ENCODE measurements at places on chromosomes 12 and 14.

DNA sequence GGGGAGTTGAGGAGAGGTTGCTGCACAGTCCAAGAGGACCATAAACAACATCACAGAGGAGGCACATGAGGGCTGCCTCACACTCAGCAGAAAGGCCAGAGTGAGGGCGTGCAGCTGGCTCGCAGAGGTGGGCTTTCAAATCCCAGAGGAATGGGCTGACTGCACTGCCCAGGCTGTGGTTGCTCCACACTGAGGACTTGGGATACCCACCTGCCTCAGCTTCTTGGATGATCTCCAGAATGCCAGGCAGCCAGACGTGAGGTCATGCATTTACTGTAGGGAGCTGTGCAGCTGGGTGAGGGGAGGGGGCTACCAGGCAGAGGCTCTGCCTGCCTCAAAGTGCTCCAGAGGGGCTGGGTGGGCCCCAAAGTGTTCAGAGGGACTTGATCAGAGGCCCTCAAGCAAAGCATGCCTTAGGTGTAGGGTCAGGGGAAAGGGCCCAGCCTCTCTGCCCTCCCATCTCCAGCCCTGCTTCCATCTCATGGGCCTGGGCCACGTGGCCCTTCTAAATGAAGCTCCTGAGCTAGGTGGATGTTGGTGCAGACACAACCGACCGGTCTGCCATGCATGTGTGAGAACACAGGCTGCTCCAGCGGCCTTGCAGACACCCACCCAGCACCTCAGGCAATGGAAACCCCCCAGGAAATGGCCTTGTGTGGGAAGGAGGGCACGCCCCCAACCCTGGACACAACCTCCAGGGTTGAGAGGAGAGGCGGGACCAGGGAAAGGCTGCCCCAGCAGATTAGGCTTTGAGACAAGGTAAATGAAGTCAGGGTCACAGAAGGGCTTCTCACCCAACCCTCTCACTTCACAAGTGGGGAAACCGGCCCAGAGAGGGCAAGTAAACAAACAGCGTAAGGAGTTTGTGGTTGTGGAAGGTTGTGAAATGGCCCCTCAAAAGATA lies 90.8 kb downstream of the NTF3 start:
- DNase-seq, result no peak

GRCh38 chr14:73237219-73237785 lies at the start of gene PAPLN:
Gene PAPLN (plus strand): TSS chr14:73237506. CDS start chr14:73239779, 2,273 bp downstream.
- DNase-seq, result no peak

DNA sequence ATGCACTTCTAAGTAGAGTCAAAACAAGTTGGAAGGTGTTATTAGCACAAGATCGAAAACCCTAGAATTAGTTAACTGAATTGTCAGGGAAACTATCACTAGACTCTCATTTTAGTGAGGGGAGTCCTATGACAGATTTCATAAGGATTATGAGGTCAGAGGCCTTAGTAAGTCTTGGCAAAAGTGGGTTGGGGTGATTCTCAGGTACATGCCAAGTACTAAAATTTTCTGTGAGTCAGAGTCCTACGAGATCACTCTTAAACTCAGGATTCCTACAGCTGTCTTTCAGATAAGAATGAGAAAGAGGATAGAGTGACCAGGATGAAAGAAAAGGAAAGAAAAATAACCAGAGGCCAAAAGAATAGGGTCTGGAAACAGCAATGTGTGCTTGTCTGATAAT lies 50.8 kb upstream of the BBS10 start:
- DNase-seq, result no peak

DNA sequence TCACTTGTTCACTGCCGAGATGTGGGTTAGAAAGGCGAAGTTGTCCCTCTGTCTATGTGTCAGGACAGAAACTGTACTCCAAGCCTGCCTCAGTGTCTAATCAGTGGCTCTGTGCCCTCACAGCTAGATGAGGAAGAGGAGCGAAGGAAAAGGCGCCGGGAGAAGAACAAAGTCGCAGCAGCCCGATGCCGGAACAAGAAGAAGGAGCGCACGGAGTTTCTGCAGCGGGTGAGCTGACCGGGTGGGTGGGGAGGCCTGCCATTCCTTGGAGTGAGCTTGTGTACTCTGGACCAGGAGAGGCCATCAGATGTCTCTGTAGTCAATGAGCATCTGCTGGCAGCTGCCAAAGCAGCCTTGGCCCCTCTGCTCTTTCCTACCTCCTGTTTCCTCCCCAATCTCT lies 33.5 kb downstream of the JDP2 start:
- DNase-seq, result no peak

GRCh38 chr12:119786539-119786938 lies 90.6 kb downstream of the CIT start:
- DNase-seq, result no peak

- no peak for DNase-seq
These were observed 720 bp upstream of the SLC22A17 start for GRCh38 chr14:23353433-23353780.

DNA sequence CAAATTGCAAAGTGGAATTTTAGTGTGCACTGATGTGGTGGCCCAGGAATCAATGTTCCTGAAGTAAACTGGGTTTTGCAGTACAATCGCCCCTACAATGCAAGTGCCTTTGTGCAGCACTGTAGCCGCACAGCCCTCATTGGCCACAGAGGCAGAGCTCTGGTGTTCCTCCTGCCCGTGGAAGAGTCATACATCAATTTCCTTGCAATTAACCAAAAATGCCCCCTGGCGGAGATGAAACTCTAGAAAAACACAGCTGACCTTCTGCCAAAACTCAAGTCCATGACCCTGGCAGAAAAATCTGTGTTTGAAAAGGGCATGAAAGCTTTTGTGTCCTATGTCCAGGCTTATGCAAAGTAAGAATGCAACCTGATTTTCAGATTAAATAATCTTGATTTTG lies 117.9 kb upstream of the PRB2 start:
- DNase-seq, result peak; percentile 21

GRCh38 chr12:51196547-51196946 lies 21.3 kb downstream of the POU6F1 start:
- no peak for DNase-seq

DNA sequence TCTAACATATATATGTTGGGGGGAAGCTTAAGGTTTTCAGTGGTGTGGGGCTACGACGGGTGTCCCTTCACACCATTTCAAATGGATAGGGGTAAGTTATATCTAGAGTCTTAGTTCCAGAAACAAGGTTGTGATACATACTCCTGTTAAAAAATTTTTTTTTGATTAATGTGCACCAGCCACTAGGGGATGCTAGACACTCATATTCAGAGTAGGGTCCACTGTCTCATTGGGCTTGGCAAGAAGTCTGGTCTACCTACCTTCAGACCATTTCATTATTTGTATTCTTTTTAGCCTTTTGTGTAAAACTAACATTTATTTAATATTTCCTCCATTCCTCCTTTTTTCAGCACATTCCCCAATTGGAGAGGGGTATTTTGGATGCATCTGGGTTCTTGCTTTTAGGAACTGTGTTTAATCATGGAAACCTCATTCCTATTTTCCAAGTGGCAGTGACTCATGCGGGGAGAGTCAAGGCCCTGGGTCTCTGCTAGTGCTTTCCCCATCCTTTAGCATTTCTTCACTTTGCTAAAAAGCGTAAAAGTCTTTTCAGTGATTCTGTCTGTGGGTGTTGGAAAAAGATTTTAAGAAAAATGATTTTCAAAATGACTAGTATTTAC lies 33.4 kb downstream of the ANO4 start:
- peak; percentile 62 for DNase-seq

GRCh38 chr14:24280797-24281460 lies 9.5 kb upstream of the RABGGTA start:
- no peak for DNase-seq

DNA sequence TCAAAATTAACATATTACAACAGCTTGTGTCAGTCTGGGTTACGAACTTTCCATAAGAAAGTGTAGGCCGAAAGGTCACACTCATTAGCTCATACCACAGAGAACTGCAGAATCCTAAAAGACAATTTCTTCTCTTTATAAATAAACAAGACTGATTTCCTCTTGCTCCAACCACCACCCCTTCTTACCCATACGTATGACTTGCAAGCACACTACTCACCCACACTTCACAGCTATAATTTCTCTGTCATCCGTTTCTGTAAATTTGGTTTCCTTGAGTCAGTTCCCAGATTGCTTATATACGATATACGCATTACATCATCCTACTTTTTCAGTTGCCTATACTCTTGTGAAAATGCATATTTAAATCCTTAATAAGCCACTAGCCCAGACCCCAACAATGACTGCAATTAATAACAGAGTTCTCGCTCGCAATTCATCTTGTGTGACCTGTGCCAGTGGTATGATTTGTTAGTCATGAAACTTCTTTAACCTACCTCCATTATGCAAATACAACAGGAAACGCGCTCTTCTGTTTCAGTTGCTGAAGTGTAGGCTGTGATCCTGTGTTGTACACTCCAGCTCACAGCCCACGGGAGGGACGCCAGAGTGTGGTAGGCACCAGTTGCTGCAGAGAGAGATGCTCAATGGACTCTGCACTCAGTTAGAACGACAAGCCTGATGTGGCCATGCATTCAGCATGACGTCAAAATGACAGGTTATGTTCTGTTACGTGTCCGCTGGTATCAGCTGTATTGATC lies 417.6 kb downstream of the PDZRN4 start:
- no peak for DNase-seq

GRCh38 chr12:55676707-55677106 lies 31.0 kb downstream of the ITGA7 start:
- DNase-seq, result no peak

DNA sequence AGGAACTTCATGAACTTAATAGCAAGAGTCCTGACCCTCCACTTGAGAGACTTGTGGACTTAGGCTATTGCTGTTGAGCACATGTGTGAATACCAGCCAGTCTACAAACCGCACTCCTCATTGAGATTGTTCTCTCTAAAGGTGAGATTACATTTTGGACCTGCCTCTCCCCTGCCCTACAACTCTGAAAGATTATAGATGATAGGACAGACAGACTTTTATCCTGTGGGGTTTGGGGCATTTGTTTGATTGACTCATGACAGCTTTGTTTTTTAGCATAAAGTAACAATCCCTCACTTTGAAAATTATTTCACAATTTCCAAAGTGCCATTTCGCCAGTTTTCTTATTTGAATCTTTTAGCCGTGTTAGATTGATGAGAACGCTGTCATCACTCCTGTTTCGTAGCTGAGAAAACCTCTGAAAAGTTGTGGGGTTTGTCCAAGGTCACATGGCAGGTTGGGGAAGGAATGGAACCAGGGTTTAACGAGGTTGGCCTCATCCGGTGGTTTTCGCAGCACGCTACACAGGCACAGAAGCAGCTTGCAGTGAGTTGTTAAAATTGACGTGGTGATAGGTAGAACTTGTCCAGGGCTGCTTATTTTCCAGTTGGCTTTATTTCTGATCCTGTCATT lies 836 bp downstream of the EVL start:
- DNase-seq, result no peak

Measured in EH (cell line).